ENCODE measurements at places on chromosomes 4 and X.
A peak's percentile ranks its signal among the peaks of the same experiment; 100 is the strongest.

- DNase-seq: no peak
These were observed 68.5 kb downstream of the CEP44 start for GRCh38 chr4:174352061-174352819.

DNA sequence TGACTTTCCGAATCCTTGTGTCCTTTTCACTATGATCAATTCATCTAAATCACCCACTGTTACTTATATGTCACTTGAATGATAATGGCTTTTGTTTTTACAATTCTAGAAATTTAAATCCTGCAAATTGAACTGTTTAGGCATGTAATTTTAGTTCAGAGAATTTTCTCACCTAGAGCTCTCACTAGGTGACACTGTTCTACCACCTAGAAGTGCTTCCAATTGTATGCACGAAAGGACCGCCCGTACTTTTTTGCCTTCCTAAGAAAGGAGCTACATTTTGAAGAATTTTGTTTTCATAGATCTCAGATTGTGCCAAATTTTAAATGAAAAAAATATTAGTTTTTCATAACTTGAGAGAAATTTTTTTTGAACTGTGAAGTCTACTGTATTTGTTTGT is 481.6 kb upstream of the FSTL5 start:
- no peak for DNase-seq

DNA sequence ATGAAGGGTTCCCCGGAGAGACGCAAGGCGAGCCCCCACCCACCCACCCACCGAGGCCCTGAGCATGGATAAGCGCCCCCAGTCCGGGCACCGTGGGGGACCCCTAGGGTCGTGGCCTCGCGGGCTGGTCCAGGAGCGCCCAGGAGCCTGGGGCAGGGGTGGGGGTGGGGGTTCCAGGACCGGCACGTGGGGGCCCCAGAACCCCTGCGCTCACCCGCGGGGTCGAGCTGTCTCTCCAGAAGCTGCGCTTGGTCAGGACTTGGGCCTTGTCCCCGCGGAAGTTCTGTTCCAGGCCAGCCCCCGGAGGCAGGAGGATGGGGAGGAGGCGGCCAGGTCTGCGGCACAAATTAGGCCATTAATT is 11.2 kb upstream of the SHOX start:
- DNase-seq: no peak

GRCh38 chr4:100895556-100896197 is 377.9 kb upstream of the EMCN start:
- no peak for DNase-seq

DNA sequence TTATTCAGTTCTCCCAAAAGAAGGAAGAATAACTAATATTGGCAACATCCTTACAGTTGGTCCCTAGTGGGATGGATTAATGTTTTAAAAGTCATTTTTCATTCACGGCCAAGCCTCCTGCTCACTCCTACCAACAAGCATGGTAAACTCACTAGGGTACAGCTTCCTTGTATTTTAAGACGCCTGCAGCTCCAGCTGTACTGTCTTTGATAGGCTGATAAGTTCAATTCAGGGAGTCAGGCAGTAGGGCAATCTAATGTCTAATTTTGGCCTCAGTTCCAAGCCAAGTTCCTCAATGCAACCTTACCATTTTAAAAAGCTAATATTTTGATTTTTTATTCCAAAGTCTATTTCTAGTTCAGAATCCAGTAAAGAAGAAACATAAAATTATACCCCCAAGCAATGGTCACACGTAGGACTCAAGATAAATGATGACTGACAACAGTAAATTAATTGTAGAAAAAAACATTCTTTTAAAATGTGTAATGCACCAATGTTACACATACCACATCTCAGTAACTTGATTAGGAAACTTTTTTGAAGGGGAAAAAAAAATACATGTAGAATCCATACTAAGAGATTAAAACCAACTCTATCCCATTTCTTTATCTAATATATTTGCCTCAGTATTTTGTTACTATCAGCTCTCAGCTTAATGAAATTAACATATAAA is 9.3 kb downstream of the LCORL start:
- no peak for DNase-seq

GRCh38 chr4:102717448-102718092 is 43.2 kb downstream of the MANBA start:
- DNase-seq: no peak

DNA sequence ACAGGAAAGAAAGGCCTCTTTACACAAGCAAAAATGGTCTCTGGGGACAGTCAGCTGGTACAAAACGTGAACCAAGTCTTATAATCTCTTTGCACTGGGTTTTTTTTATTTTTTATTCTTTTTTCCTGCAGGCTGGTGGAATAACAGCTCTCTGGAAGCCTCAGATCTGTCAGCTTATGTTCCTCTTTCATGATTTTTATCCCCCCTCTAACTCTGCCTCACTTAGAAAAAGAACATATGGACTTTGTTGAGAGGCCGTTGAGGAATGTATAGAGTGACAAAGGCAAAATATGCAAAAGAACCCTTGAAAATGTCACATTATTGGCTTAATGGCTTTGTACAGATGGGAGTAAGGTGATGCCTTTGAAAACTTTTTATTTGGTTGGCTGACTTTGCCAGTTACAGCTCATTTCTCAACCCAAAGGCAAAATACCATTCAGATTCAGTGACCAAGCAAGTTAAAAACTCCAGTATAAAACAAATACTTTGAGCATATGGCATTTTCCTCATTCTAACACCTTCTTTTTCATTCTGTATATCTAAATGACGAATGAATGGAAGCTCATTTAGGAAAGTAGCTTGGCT is 111.1 kb downstream of the RNF150 start:
- DNase-seq: no peak

DNA sequence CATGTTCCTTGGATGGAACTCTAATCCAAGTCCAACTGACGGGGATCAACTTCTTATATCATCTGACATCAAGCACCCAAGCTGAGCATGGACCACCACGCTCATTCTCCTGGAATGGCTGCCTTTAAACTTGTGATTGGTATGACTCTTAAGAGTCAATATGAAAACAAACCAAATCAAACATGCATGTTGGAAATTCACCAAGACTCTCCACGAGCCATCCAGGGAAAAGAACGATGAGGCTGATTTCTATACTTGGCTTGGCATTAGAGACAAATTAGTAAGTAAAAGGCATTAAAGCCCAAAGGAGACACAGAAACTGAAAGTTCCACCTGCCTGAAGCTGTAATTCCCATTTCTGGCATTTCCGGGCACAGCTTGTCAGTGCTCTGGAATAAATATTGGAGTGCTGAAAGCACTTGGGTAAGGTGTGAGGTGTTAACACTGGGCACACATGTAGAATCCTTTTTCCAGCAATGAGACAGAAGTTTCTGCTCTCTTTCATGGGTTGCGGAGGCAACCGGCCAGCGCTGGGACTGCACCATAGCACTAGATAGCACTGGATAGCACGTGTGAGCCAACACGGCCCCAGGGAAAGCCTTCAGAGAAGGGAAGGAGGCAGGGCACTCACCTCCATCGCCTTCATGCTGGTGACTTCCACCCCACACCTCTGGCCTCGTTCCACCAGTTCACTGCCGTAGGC is 42.1 kb upstream of the CENPU start:
- no peak for DNase-seq

- no peak for DNase-seq
These were observed 54.5 kb downstream of the CAMK2D start for GRCh38 chr4:113707048-113707447.

GRCh38 chrX:136643243-136643642 is 4.7 kb upstream of the CD40LG start:
- DNase-seq: no peak

GRCh38 chr4:104591510-104591911 is 96.8 kb upstream of the CXXC4 start:
- DNase-seq: no peak

- DNase-seq: no peak
These were observed 79.4 kb upstream of the FHL1 start for GRCh38 chrX:136067966-136068365.

- DNase-seq: no peak
These were observed 18.6 kb downstream of the MEPE start for GRCh38 chr4:87851332-87851731.

- no peak for DNase-seq
These were observed 218.7 kb downstream of the SCFD2 start for GRCh38 chr4:53147197-53147596.

DNA sequence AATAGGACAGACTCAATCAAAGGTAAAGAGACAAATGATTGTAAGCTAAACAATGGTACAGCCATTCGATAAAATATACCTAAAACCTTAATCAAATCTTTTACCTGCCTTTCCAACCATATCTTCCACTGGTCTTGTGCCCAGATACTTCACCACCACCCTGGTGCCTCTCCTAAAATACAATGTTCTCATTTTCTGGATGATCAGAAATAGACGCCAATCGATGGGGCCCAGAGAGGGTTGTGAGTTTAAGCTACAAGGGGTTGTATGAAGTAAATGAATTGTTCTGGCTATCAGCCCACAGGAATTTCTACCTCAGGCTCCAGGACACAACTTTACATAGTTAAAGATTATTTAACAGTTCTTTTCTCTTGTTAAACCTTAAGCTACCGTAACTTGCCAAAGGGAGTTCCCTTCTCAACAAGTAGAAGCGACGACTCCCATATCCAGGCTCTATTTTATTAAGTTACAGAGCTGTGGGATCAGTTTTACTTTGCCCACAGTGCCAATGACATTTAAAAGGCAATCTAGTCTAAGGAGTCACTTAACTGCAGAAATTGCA is 99.1 kb downstream of the CHRNA9 start:
- DNase-seq: no peak

DNA sequence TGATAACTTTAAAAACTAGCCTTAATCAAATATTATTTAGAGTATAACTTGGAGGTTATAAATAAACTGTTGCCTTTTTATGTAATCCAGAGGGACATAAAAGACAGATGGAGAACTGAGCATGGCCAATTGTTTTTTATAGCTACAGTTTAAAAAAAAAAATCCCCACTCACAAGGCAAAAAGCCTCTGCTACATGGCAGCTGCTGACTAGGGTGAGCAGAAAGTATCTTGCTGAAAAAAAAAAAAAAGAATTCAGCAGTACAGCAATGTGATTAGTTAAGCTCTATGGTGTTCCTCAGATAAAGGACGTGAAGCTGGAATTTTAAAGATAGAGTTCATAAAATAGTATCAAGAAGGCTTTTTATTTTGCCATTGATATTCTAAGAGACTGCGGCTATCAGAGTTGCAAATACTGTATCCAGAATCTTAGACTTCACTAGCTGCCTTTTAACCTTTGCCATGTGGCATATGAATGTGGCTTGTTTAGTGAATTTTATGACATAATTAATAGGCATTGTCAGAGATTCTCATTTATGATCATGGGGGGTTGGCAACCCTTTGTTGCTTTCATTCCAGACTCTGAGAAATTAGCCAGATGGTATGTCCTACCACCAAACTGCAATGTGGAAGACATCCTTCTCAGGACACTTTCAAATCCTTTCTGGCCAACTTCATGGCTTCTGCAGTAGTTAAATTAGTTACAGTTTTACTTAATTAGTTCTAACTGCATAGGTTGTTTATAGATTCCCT is 498.0 kb downstream of the STPG2 start:
- DNase-seq: no peak

GRCh38 chr4:40212674-40213527 is 16.1 kb downstream of the RHOH start:
- DNase-seq: no peak

GRCh38 chrX:133745349-133745748 is 240.0 kb downstream of the GPC3 start:
- no peak for DNase-seq

- DNase-seq: no peak
These were observed 27.8 kb downstream of the ADD1 start for GRCh38 chr4:2871466-2871865.

DNA sequence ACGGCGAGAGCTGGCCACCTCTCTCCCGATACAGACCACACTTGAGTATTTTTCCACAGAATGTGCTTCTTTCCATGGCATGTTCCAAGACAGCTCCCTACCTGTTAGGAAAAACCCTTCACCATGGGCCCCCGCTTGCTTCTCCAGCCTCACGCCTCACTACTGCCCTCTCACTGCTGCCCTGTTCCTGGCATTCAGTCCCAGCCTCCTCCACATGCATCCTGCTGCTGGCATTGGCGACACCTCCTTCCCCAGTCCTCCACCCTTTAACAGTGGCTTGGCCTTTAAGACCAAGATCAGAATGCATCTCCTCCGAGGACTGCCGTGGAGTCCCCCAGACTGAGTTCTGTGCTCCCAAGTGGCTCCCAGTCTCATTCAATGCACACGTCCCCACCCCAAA is 10.7 kb downstream of the PNMA6F start:
- DNase-seq: no peak

DNA sequence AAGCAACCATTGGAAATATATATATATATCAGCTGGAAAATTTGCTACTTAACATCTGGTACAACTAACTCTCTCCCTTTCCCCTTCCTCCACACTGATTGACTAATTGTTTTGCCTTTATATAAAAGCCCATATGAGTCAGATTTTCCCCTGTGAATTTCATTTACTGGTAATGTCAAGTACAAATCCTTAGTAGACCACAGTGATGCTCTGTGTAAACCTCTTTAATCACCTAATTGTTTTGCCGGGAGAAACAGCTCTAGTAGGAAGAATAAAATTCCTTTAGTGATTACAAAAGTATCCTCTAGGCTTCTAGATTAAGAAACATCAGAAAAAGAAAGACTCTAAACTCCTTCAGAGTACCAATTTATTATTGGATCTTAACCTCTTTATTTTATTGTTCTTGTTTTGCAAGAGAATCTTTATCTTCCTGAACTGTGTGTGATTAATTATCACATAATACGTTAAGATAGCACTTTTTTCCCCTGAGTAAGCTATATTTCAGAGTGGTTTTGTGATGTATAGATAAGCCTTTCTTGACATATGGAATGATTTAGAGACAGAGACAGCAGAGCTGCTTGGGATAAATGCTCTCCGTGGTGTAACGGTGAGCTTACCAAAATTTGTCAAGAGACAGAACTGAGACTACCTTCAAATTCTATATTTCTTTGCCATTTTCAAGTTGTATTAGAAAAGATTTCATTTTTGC is 1606.4 kb upstream of the TENM3 start:
- no peak for DNase-seq

DNA sequence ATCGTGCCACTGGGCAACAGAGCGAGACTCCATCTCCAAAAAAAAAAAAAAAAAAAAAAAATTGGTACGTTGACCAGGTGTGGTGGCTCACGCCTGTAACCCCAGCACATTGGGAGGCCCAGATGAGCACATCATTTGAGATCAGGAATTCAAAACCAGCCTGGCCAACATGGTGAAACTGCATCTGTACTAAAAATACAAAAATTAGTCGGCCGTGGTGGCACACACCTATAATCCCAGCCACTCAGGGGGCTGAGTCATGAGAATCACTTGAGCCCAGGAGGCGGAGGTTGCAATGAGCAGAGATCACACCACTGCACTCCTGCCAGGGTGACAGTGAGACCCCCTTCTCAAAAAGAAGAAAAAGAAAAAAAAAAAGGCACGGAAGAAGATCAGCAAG is 24.5 kb downstream of the RBMX start:
- DNase-seq: no peak

- DNase-seq: peak; percentile 20
These were observed 89.2 kb downstream of the TMEM144 start for GRCh38 chr4:158299459-158300007.

GRCh38 chr4:82906469-82906868 is 5.9 kb downstream of the THAP9 start:
- no peak for DNase-seq

All from HuH-7 (cell line).